ENCODE measurements at places on chromosomes 12 and 14.
A peak's percentile ranks its signal among the peaks of the same experiment; 100 is the strongest.

DNA sequence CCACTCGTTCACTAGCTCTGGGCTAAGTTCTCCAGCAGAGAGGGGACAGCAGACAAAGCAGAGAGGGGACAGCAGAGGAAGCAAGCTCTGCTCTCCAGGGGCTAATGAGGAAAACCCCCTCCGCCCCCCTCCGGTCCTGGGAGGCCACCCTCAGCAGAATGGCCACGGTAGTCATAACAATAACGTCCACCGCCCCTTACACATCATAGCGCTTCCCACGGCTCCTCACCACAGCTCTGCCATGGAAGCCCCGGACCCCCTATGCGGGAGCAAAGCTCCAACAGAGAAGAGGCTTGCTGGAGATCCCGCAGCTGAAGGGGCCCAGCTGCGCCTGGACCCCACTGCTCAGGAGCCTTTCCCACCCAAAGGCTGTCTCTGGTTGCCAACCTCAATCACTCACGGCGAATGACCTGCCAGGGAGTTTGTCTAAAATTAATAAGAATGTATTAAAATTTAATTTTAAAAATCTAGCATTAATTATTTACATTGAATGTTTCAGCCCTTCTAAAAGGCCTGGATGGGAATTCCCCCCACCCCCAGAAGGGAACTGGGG, 17.4 kb downstream of the BEGAIN start:
- no peak for DNase-seq

- DNase-seq = no peak
These were observed 97.5 kb downstream of the ADCK1 start for GRCh38 chr14:77897374-77897773.

DNA sequence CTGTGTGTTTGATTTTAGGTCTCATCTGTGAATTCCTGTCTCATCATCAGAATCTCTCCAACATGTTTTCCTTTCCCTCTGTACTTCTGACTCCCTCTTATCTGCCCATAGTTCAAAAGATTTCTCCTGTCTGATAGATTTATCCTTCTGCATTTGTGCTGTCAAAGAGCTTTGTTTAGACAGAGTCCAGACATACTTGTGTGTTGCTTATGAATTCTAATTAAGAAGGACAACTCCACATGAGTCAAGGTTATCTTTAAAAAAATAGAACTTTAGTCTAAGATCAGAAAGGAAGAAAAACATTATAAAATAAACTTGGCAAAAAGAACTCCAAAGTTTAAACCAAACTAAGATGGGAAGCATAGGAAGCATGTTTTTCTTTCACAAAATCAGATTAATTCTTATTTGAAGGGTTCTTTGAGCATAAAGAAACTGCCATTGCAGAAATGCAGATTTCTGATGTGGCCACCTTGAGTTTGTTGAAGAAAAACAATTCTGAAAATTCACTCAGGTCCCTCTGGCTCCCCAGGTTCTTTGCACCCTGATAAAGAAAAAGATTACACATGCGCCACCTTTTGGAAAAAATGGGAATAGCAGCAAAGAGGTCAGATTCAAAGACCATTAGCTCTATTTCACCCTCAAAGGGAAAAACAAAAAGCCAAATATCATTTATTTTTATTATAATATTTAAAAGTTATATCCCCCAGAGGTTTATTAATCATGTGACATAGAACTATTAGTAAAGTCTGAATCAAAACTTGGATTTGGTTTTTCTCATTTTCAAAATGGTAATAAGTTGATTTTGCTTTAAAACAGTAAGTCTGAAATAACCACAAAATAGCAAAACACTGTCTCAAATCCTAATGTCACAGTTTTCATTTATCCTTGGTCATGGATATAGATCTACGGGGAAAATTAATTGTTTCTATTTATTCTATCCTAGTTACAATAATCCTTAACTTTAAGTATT, 143.7 kb upstream of the DCN start:
- DNase-seq = peak; percentile 70

DNA sequence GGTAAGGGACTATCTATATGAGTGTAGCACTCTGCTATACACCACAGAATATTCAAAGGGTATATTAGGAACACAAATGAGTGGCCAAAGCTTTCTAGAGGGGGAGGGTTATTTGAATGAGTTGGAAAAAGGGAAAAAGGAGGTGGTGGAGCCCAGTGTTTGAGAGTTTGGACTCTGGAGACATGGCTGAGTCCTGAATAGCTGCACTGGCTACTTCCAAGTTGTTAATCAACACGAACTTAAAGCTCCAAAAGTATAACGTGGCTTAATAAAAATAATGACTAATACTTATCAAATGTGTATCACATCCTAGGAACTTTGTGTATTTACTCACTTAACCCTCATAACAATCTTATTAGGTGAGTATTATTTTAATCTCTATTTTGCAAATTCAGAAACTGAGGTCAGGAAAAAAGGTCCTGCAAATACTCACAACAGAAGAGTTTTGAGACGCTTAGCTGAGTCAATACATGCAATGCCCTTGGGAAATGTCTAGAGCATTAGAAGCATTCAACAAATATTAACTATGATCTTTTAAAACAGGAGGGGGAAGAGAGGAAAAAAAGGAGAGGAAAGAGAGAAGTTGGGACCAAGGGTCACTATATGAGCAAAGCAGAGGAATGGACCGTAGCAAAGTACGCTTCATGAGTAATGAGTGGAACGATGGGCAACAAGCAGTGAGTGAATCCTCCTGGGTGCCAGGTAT, 189.5 kb upstream of the HMGA2 start:
- no peak for DNase-seq

GRCh38 chr12:11171969-11172675, 1.1 kb downstream of the SMIM10L1 start:
- no peak for DNase-seq

GRCh38 chr12:47280543-47281300, 201.0 kb upstream of the AMIGO2 start:
- DNase-seq = no peak

DNA sequence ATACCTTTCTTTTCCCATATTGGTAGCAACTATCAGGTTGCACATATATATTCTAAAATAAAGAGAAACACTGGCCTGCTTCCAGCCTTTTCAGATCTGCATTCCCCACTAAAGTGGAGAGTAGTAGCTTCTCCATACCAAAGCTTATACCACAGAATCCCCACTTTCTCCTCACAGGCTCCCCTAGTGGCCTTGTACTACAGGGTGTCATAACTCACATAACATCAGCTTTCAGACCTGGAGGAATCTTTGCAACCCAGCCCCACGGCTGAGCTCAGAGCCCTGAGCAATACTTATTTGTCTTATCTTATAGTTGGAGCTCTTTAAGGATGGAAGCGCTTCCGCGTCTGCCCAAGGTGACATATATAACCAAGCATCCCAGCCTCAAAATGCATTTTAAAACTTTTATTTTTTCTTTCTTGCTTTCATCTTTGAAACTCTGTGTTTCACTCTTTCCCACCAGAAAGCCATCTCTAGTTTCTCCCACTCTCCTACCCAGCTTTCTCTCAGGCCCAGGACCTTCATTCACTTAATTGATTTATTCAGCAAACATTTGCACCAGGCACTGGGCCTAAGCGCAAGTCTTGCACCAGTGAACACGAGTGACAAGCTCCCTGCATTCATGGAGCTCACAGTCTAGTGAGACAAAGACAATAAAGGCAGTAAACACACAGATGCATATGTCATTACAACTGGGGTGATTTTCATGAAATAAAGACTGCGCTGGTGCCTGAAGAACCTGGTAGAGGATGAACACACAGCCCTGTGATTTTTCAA, 254.7 kb downstream of the IPO8 start:
- DNase-seq = peak; percentile 9

GRCh38 chr12:59646636-59647035, 50.8 kb downstream of the SLC16A7 start:
- no peak for DNase-seq

- no peak for DNase-seq
These were observed 40.4 kb upstream of the ANO2 start for GRCh38 chr12:5985471-5985870.

GRCh38 chr12:65319688-65320200, 41.3 kb downstream of the MSRB3 start:
- DNase-seq = no peak

GRCh38 chr12:55226523-55226922, 5.7 kb downstream of the OR10A7 start:
- no peak for DNase-seq

- DNase-seq = peak; percentile 46
These were observed 1.2 kb downstream of the WNT5B start for GRCh38 chr12:1630133-1630826.

GRCh38 chr14:85483652-85484051, 46.3 kb upstream of the FLRT2 start:
- DNase-seq = no peak

- no peak for DNase-seq
These were observed 5.9 kb downstream of the SDR9C7 start for GRCh38 chr12:56928262-56928661.

DNA sequence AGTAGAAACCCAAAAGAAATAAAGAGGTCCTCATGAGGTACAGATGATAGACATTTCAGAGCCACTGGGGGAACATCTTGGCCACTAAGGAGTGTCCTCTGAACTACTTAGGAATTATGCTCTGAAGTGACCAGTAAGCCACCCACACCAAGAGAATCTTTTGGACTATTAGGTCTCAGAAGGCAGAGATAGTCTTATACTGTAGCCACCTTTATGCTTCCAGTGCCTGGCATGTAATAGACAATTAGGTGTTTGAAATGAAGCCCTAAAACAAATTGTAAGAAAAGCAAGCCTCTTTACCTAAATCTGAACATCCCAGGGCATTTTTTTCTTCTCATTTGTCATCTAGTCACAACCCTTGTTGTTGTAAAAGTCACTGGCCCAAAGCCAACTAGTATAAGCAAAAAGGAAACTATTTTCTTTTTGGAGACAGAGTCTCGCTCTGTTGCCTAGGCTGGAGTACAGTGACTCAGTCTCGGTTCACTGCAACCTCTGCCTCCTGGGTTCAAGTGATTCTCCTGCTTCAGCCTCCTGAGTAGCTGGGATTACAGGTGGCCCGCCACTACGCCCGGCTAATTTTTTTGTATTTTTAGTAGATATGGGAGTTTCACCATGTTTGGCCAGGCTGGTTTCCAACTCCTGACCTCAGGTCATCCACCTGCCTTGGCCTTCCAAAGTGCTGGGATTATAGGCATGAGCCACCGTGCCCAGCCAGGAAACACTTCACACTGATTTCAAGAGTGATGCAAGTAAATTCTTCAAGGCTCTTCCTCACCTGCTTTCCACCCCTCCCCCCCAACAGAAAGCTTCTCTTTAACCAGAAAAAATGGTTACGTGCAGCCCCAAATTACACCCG, 11.1 kb downstream of the PLEKHA5 start:
- no peak for DNase-seq
